Activated T-cell treated with anti-CD3 and anti-CD28 coated beads for 4 hours (primary cell): ENCODE measurements at places on chromosomes 16 and 17.

DNA sequence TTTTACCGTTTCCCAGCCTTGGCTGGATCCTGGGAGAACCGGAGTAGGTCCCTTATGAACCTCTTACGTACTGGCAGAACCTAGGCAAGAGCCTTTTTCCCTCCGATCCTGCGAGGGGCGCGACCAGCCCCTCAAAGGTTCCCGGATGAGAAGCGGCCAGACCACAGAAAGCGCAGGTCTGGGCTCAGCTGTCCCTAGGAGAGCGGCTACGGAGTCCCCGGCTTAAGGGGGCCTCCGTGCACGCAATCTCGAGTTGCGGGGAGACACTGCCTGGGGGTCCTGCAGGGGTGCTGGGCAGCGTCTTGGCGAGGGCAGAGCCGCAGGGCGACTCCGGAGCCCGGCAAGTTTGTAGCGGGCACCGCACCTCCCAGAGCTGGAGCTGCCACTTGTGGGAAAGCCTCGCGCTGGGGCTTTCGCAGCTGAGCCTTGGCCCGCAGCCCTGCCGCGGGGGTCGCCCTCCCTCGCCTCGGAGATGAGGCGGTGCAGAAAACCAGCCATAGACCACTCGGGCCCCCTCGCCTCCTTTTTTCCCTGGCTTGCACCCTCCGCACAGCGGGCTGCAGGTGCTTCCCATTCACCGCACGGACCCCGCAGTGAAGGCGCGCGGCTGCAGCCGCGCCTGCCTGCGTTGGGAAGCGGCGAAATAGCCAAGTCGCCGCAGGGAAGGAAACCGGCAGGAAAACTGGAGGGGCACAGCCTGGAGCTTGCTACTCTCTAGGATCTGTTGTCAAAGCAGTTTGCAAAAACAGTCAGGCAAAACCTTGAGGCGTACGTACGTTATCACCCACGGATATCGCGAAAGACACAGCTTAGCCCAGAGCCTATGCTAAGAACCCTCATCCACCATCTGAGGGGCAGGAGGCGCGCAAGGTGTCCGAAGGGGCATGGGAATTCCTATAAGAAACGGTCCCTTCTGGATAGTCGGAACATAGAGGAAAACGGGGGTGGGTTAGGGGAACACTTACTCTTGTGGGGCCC is 834 bp downstream of the CDH8 start:
- no peak for DNase-seq

DNA sequence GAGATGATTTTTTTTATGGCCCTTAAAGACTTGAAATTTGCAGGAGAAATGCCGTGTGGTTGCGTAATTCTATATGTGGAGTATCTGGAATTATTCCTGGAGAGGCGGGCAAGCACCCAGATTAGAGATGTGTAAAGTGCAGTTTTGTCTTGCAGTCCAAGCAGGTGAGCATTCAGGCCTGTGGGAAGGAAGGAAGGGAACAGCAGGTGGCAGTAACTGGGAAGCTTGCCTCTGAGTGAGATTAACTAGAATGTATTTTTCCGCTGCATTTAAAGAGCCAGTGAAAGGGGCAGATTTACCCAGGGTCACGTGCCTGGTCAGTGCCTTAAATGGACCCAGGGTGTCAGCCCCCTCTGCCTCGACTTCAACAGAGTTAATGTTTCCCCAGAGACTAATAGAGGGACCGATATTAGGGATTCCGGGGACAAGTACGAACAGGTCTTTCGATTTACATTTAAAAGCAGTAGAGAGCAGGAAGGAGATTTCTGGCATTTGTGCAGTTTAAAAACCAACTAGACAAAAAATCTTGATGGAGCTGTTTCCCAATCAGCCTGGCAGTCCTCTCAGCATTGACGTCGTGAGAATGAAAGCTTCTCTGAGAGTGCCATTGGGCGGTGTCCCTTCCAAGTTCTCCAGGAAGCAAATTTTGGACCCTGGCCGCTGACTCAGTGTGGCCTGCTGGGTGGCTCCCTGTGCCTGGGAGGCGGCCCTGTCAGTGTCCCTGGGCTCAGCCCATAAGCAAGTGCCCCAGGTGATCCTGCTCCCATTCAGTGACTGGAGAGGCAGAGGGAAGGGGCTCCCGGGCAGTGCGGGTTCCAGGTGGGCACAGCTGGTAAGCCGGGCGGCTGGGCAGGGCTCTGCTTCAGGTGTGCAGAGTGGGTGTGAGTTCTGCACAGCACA is 38.2 kb downstream of the KSR1 start:
- DNase-seq: no peak

DNA sequence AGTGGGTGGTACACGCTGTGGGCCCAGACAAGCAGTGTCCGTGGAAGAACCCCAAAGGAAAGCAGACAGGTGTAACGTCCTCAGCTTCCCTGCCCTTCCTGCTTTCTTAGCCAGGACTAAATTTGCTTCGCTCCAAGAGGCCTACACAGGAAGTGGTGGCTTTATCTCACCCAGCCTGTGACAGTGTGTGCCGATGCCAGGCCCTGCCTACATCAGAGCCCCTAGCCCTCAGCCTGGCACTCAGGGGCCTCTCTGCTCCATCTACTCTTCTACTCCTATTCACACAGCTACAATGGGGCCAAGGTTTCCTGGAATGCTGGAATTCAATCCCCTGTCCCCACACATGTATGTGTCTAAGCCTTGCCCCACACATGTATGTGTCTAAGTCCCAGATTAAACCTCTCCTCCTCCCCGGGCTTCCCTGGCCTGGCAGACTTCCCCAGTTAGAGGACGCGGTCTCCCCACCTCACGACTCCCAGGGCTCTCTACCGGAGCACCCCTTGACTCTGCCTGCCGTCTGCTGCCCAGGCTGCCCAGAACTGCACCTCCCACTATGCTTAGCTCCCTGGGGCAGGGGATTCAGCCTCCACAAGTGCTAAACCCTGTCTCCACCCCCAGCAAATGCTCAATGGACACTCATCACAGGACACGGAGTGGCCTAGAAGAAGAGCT is 8.2 kb downstream of the PGAP3 start:
- DNase-seq: no peak

- DNase-seq: peak; percentile 10
These were observed 53.9 kb upstream of the ERCC4 start for GRCh38 chr16:13866073-13866472.

DNA sequence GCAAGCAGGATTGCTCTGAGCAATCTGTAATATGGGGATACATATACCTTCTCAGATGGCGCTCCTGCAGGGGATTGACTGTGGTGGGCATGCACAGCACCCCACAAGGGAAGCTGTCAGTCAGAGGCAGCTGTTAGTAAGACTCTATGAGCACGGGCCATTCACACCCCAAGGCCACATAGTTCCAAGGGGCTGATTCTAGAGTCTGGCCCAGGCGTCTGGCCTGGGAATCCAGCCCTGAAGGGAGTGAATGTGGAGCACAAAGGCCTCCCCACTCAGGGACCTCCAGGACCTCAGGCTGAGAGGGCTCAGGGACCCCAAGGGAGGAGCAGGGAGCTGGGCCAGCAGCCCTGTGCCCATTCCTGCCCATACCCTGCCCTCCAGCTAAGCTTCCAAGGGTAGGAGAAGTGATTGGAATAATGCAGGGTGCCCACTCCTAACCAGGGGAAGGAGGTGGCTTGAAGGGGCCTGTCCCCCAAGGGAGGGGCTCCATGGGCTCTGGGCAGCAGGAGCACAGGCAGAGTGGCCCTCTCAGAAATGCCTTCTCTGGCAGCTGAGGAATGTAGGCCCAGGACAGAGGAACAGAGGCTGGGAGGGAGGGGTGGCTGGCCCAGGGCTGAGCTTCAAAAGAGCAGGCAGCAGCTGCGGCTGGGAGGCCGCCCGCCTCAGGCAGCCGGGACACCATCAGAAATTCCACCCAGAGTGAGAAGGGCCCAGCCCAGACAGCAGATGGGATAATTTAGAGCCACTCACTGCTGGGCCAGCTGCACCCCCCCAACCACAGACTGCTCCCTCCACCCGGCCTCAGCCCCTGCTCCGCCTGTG is 48.9 kb upstream of the MRPS23 start:
- no peak for DNase-seq

GRCh38 chr17:3851461-3852100 is 5.5 kb upstream of the NCBP3 start:
- no peak for DNase-seq

DNA sequence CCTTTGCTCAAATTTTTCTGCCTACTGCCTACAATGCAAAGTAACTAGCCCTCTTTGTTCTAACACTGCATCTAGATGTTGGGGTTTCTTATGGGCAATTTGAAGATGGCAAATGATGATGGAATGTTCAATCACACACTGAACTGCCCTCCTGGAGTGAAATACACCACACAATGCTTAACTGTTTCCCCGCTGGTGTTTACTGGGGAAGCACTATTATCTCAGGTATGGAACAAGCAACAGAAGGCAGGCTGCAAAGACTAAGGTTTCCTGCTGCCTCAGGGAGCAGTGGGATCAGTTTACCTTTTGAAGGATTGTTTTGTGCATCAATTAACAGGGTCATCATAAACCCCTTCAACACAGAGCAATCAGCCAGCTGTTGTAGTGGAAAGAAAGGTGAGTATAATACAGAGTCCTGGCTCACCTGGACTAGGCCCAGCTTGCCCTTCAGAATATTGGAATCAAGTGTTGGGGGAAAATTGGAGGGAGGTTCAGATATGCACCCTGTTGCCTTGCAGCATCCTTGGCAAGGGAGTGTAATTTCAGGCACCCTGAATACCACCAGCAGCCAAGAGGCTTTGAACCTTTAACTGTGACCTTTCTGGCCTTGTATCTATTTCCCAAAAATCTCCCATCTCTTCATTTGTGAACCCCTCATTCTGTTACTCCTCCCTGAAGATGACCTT is 105.4 kb upstream of the CDH11 start:
- no peak for DNase-seq

- DNase-seq: no peak
These were observed 74.2 kb upstream of the MARCHF10 start for GRCh38 chr17:62882284-62882683.

- DNase-seq: no peak
These were observed 2.9 kb upstream of the KRT16 start for GRCh38 chr17:41615454-41615853.

- peak; percentile 2 for DNase-seq
These were observed 1.2 kb downstream of the DUSP14 start for GRCh38 chr17:37490638-37491614.

DNA sequence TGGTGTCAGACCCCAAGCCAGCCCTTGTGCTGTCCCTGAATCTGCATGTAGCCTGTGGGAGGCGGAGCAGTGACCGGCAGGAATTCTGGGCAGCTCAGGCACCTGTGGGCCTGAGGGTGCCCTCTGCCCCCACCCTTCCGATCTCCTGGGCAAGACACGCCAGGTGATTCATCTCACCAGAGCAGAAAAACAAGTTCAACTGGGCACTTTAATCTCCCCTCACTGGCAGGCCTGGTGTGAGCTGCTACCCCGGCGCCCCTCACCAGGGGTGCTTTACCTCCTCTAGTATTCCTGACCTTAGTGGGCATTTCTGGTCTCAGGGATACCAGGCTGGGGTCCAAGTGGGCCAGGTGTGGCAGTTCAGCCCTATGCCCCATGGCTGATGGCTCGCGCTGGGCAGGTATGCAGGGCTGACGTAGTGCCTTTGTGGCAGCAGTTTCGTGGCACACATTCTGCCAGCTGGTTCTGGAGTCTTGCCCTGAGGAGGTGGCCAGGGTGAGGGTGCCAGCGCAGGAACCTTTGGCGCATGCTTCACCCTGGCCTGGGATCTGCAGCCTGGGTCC is 6.0 kb downstream of the ERBB2 start:
- DNase-seq: no peak

- no peak for DNase-seq
These were observed at the start of gene BICDL2 for GRCh38 chr16:3036726-3037315. Gene BICDL2, minus strand, starts transcription at chr16:3036944. Its CDS starts 1,448 bp downstream, at chr16:3035496.

DNA sequence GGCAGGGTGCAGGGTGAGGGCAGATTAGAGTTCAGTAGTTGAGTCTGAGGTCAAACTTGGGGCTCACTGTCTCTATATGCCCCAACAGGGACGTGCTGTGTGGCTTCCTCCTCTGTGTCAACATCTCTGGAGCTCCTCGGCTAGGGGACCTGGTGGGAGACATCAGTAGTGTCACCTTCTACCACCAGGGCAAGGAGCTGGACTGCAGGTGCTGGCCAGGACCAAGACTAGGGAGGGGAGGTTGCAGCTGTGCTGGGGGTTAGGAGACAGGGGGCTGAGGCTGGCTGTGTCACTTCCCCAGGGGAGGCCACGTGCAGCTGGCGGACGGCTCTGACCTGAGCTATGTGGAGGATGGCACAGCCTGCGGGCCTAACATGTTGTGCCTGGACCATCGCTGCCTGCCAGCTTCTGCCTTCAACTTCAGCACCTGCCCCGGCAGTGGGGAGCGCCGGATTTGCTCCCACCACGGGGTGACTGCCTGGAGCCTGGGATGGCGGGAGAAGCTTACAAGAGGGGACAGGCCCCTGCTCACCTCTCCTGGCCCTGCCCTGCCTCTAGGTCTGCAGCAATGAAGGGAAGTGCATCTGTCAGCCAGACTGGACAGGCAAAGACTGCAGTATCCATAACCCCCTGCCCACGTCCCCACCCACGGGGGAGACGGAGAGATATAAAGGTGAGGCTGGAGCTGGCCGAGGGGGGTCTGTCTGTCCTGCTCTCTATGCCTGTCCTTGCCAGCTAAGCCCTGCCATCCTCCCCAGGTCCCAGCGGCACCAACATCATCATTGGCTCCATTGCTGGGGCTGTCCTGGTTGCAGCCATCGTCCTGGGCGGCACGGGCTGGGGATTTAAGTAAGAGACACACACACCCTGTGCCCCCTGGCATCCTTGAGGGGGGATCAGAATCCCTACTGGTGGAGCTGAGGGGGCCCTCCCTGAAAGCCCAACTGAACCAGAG is 18.9 kb downstream of the ADAM11 start:
- DNase-seq: no peak

DNA sequence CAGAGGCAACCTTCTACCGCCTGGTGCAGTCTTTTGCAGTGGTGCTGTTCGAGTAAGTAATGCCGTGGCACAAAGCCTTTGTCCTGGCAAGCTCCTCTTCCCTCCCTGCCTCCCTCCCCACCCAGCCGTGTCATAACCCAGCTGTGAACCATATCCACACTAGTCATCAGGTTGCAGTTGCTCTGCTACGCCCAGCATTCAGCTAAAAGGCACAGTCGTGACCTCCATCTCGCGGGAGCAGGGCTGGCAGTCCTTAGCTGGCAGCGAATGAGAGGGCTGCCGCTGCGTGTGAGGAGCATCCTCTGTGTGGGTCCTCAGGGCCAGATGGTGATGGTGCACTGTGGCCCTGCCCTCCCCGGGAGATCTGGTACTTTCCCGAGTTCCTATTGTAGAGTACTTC is 39.3 kb downstream of the CIBAR2 start:
- DNase-seq: no peak

DNA sequence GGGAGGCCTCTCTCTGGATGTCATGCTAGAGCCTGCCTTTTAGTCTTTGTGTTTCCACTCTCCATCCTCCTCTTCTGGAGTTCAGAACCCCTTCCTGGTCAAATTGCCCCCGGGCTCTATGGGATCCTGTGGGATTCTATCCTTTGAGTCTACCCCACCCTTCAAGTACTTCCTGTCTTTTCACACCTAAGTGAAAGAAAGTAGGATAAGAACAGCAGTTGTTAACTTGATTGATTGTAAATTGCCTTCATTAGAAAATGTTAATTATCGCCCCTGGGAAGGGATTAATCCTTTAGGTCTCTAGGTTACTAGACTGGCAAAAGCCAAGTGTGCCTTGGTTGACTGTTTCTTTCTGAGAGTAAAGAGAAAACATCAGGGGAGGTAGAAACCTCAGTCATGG is 30.1 kb downstream of the PRKCB start:
- DNase-seq: no peak
